Esophagus muscularis mucosa (tissue), 4 donors: ENCODE measurements at places on chromosomes 4 and X. TPM values are rescaled to one million over a fixed set of nuclear protein-coding genes. Genes with fewer than 3 reads are reported as not detected.
A peak's percentile ranks its signal among the peaks of the same experiment; 100 is the strongest.

The TSPAN6 gene
- 6.1 TPM for total RNA-seq

The NLGN3 gene
- 1.2 TPM for total RNA-seq

The ASB12 gene
- not detected for total RNA-seq

DNA sequence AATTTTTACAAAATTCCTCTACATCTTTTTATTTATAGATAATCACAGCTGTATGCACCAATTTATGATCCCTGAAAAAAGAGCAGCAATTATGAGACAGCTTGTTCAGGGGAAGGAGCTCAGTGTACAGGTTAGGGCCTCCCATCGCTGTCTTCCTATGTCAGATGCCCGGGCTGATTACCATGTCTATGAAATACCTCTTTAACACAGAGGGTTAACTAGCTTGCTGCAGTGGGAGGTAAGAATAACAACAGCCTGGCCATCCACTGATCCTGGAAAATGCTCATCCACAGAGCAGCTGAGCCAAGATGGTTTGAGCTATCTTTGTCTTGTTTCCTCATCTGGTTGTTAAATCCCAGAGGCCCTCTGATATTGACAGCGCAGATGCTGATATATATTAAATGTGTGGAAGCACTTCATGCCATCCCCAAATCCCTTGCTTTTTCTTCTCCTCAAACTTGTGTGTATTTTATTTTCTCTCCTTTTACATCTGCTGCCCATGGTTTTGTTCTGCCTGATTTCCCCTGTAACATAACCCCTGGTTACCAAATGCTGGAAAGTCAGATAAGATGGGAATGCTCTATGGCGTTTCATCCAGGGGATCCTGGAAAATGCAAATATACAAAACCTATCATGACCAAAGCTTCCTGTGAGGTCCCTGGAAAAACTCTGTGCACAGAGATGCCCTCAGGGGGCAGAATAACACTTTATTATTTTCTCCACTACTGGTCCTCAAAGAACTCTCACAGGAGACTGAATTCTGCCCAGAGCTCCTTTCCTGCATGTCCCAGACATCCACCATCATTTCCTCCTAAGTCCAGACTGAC is 85.8 kb upstream of the PUDP start:
- no peak for DNase-seq
- H3K4me3 ChIP-seq: no peak overlapping the region
- H3K36me3 ChIP-seq: no peaks in the 10 kb centered on the region
- H3K4me1 ChIP-seq: no peaks in the 10 kb centered on the region

The UNC5C gene
- 2.1 TPM for total RNA-seq

The RXFP1 gene
- total RNA-seq: not detected

GRCh38 chrX:47242321-47242720 is 9.5 kb downstream of the USP11 start:
- DNase-seq: no peak
- H3K4me1 ChIP-seq: no peaks in the 10 kb centered on the region
- peaks cover 60% of the 10 kb centered on the region for H3K36me3 ChIP-seq
- no peak overlapping the region for H3K4me3 ChIP-seq

The SPANXA1 gene
- not detected for total RNA-seq

- DNase-seq: no peak
- no peaks in the 10 kb centered on the region for H3K4me1 ChIP-seq
- no peaks in the 10 kb centered on the region for H3K36me3 ChIP-seq
Measured at GRCh38 chr4:138055890-138056289, 186.3 kb downstream of the SLC7A11 start.

DNA sequence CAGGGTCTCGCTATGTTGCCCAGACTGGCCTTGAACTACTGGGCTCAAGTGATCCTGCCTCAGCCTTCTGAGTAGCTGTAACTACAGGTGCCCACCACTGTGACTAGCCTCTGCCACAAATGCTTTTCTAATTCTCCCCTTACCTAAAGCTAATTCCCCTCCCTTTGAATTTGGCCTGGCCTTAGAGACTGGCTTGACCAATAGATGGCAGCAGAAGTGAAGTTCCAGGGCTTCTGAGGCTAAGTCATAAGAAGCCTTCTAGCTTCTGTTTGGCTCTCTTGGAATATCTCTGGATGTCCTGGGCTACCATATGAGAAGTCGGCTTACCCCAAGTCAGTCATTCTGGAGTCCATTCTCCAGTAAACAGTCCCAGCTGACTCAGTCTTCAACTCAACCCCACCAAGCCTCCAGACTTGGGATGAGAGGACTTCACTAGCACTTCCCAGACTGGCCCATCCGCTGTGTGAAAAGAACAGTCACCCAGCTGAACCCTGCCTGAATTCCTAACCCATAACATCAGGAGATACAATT is 61.0 kb downstream of the HPRT1 start:
- H3K27ac ChIP-seq: no peak overlapping the region
- H3K36me3 ChIP-seq: no peaks in the 10 kb centered on the region
- H3K4me1 ChIP-seq: no peaks in the 10 kb centered on the region
- no peak for DNase-seq

The ADGRG4 gene
- total RNA-seq: 0.06 TPM

The NLGN4X gene
- total RNA-seq: 8.2 TPM

- H3K4me3 ChIP-seq: no peak overlapping the region
- no peak overlapping the region for H3K27ac ChIP-seq
- no peaks in the 10 kb centered on the region for H3K27me3 ChIP-seq
Measured at GRCh38 chr4:7383266-7383665, 51.5 kb downstream of the PSAPL1 start.

- H3K27ac ChIP-seq: no peak overlapping the region
- H3K36me3 ChIP-seq: no peaks in the 10 kb centered on the region
- no peaks in the 10 kb centered on the region for H3K4me1 ChIP-seq
- no peak overlapping the region for H3K4me3 ChIP-seq
- H3K27me3 ChIP-seq: no peaks in the 10 kb centered on the region
Measured at GRCh38 chrX:132716006-132716405, 227.2 kb upstream of the MBNL3 start.

- DNase-seq: peak; percentile 77
- H3K36me3 ChIP-seq: no peaks in the 10 kb centered on the region
Measured at GRCh38 chrX:129654652-129655546, at the start of gene APLN. TSS of gene APLN (minus strand) at chrX:129654956. CDS start at chrX:129654630, 326 bp downstream.

GRCh38 chr4:56708146-56708545 is 27.1 kb upstream of the HOPX start:
- no peaks in the 10 kb centered on the region for H3K4me1 ChIP-seq
- no peak overlapping the region for H3K27ac ChIP-seq
- DNase-seq: no peak
- no peaks in the 10 kb centered on the region for H3K27me3 ChIP-seq
- H3K4me3 ChIP-seq: no peak overlapping the region

- peak overlapping the region; percentile 89 for H3K4me3 ChIP-seq
- H3K27me3 ChIP-seq: no peaks in the 10 kb centered on the region
- no peak for DNase-seq
- H3K4me1 ChIP-seq: peaks cover 69% of the 10 kb centered on the region
- H3K36me3 ChIP-seq: no peaks in the 10 kb centered on the region
- H3K27ac ChIP-seq: peak overlapping the region; percentile 95
Measured at GRCh38 chr4:73257651-73258435, 755 bp downstream of the ANKRD17 start.

DNA sequence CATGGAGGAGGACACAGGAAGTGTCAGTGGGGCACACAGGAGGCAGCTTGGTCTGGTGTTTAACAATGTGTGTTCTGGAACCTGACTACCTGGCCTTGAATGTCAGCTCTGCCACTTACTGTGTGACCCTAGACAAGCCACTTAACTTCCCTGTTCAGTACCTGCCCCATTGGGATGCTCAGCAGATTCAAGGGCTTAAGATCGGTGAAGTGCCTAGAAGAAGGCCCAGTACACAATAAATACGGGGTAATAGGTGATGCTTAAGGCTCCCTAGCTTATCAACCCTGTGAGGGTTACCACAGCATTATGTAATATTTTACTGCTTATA is 1.6 kb upstream of the CHIC2 start:
- peaks cover 36% of the 10 kb centered on the region for H3K4me1 ChIP-seq
- no peak for DNase-seq
- no peak overlapping the region for H3K4me3 ChIP-seq
- peak overlapping the region; percentile 92 for H3K27ac ChIP-seq
- H3K36me3 ChIP-seq: no peaks in the 10 kb centered on the region

The UGT8 gene
- 0.13 TPM for total RNA-seq

- H3K36me3 ChIP-seq: no peaks in the 10 kb centered on the region
- DNase-seq: no peak
- peaks cover under 1% of the 10 kb centered on the region for H3K4me1 ChIP-seq
- H3K4me3 ChIP-seq: no peak overlapping the region
Measured at GRCh38 chr4:48786549-48786948, 6.5 kb upstream of the FRYL start.

DNA sequence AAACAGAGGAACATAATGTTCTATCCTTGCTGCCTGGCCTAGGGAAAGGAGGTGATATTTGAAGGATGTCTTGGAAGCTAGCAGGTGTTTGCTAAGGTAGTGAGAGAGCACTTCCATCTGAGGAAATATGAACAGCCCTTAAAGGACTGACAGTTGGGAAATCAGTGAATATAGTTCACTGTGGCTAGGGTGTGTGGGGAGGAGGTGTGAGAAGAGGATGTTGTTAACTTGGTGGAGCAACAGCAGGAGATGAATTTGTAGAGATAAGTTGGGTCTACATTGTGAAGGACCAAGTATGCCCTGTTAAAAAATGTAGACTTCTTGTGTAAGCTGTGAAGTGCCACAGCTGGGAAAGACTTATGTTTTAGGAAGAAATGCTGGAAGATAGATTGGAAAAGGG is 25.5 kb downstream of the TBC1D19 start:
- no peaks in the 10 kb centered on the region for H3K27me3 ChIP-seq
- H3K27ac ChIP-seq: no peak overlapping the region
- no peak for DNase-seq
- H3K4me3 ChIP-seq: no peak overlapping the region
- H3K36me3 ChIP-seq: no peaks in the 10 kb centered on the region
- peaks cover 17% of the 10 kb centered on the region for H3K4me1 ChIP-seq

The SSX4 gene
- total RNA-seq: not detected
